ENCODE measurements at places on chromosomes 5 and 9. TPM values are rescaled to one million over a fixed set of nuclear protein-coding genes. Genes with fewer than 3 reads are reported as not detected.

Gene SLC36A3
- total RNA-seq = not detected

Gene CDKN2B
- total RNA-seq = 24.8 TPM

Gene SLC4A9
- total RNA-seq = 0.08 TPM

Gene LTC4S
- not detected for total RNA-seq

Gene LHX6
- not detected for total RNA-seq

Gene GALT
- total RNA-seq = 32.8 TPM

Gene LRRC14B
- total RNA-seq = not detected

Gene ENHO
- total RNA-seq = 1.4 TPM

All from HT-29 (cell line).